Immature natural killer cell (primary cell): ENCODE measurements at places on chromosomes 6 and 20. TPM values are rescaled to one million over a fixed set of nuclear protein-coding genes. Genes with fewer than 3 reads are reported as not detected.

WFDC10B gene
- polyA plus RNA-seq: not detected

OR2H1 gene
- not detected for polyA plus RNA-seq

RWDD1 gene
- polyA plus RNA-seq: 70.4 TPM

HSPA1A gene
- 9.7 TPM for polyA plus RNA-seq

HLA-DPB1 gene
- polyA plus RNA-seq: 296 TPM

EEF1A1 gene
- 10,209 TPM for polyA plus RNA-seq

ARMH2 gene
- polyA plus RNA-seq: not detected

MED23 gene
- 9.5 TPM for polyA plus RNA-seq

CTCFL gene
- not detected for polyA plus RNA-seq

RBM24 gene
- not detected for polyA plus RNA-seq

CASS4 gene
- polyA plus RNA-seq: 3.5 TPM

PTK6 gene
- not detected for polyA plus RNA-seq

CDSN gene
- polyA plus RNA-seq: not detected

GRM1 gene
- polyA plus RNA-seq: not detected

SOBP gene
- not detected for polyA plus RNA-seq

USP49 gene
- polyA plus RNA-seq: 0.94 TPM

IL17A gene
- not detected for polyA plus RNA-seq

FAM217A gene
- polyA plus RNA-seq: 0.16 TPM

MAS1 gene
- polyA plus RNA-seq: not detected

CCDC167 gene
- 115 TPM for polyA plus RNA-seq

HLA-DOB gene
- 6.6 TPM for polyA plus RNA-seq

ANKRD66 gene
- not detected for polyA plus RNA-seq

PTPRK gene
- polyA plus RNA-seq: not detected

APCDD1L gene
- polyA plus RNA-seq: not detected

TAGAP gene
- polyA plus RNA-seq: 84.4 TPM

PTK7 gene
- polyA plus RNA-seq: not detected

KIF6 gene
- polyA plus RNA-seq: not detected

MROH8 gene
- 2.1 TPM for polyA plus RNA-seq

TRIM40 gene
- polyA plus RNA-seq: not detected

MLN gene
- not detected for polyA plus RNA-seq

IYD gene
- not detected for polyA plus RNA-seq

HLA-DQB2 gene
- 2.9 TPM for polyA plus RNA-seq

DOK5 gene
- not detected for polyA plus RNA-seq

VPS52 gene
- 11.6 TPM for polyA plus RNA-seq

EYA2 gene
- not detected for polyA plus RNA-seq

FGD2 gene
- 3.6 TPM for polyA plus RNA-seq

SLPI gene
- not detected for polyA plus RNA-seq

ANKS1A gene
- 1.6 TPM for polyA plus RNA-seq

CLPSL2 gene
- polyA plus RNA-seq: not detected

OXT gene
- polyA plus RNA-seq: not detected

MYH7B gene
- not detected for polyA plus RNA-seq

PKIG gene
- 2.6 TPM for polyA plus RNA-seq

C2 gene
- polyA plus RNA-seq: not detected

TINAG gene
- polyA plus RNA-seq: not detected

KCNK16 gene
- not detected for polyA plus RNA-seq

LY6G5B gene
- 1.8 TPM for polyA plus RNA-seq

NOTCH4 gene
- polyA plus RNA-seq: 0.15 TPM

NRSN1 gene
- polyA plus RNA-seq: not detected

SERAC1 gene
- polyA plus RNA-seq: 3.9 TPM

NMBR gene
- polyA plus RNA-seq: not detected

CFAP206 gene
- not detected for polyA plus RNA-seq

PPIL1 gene
- 18.1 TPM for polyA plus RNA-seq

PPP1R14C gene
- polyA plus RNA-seq: not detected

RSPO3 gene
- not detected for polyA plus RNA-seq

SLC26A8 gene
- not detected for polyA plus RNA-seq

DEFB132 gene
- polyA plus RNA-seq: not detected

NRN1 gene
- not detected for polyA plus RNA-seq

EYS gene
- not detected for polyA plus RNA-seq

SAMD3 gene
- polyA plus RNA-seq: 376 TPM
